ENCODE measurements at places on chromosomes 3 and 15.

DNA sequence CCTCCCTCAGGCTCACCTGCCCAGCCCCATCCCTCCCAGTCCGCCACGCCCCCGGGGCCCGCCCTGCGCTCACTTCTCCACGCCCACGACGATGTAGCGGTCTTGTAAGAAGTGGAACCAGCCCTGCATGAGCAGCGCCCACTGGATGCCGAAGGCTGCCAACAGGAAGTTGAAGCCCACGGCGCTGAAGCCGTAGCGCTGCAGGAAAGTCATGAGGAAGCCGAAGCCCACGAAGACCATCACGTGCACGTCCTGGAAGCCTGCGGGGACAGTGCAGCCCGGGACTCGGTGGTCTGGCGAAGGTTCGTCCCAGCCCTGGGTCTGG, 9.7 kb downstream of the RHCG start:
- peak; percentile 72 for DNase-seq

DNA sequence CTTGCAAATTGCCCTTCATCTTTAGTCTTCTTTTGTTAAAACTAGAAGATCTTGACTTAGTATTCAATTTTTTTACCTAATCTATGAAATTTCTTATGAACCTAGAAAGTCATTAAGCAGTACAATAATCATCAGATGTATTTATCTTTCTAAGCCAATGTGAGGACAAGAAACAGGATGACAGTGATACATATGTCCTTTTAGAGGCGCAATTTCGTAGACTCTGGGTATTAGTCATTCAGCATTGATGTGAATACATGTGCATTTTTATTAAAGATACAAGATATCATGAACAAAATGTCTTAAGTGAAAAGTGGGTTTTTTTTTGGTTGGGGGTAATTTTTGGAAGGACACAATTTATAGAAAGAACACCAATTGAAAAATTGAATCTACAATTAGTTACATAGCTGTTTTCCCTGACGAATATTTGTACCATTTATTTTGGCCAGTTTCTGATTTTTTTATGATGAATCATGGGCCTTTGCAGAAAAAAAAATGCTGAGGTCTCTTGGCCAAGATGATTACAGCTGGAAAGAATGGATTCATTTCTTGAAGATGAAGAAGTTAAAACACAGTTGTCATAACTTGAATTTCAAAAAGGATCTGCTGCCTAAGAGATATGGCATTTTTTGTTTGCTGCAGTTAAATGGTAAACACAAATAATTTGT, 48.9 kb upstream of the AGTR1 start:
- no peak for DNase-seq

DNA sequence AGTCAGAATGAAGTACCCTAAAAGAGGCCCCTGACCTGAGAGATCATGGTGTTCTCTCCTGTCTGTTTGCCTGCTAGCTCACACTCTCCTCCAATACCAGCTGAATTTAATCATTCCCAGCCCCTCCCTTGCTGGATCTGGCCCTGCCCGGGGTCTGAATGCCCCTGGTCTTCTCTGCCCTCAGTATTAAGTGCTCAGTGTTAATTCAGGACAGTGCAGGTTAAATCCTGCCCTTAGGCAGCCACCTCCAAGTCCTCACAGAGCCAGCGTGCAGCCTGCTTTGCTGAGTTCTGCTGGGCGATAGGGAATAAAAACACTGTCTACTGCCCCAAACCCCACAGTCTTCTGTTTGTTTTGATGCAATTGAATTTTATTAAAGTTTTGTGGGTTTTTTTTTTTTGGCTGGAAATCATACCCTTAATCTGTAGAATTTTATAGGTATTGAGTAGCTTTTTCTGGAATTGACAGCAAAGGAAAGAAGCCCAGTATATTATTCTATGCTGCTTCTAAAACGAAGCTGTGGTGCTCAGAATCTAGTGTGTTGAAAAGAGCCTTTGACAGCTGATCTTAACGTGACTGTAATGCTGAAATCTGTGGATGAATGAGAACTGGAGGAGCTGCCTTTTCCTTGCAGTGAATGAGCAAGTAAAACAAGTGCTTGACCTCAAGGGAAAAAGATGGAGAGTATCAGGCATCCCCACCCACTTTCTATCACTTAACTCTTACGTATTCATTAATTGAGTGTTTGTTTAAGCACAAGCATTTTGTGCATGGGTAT, 12.3 kb upstream of the BDH1 start:
- no peak for DNase-seq

DNA sequence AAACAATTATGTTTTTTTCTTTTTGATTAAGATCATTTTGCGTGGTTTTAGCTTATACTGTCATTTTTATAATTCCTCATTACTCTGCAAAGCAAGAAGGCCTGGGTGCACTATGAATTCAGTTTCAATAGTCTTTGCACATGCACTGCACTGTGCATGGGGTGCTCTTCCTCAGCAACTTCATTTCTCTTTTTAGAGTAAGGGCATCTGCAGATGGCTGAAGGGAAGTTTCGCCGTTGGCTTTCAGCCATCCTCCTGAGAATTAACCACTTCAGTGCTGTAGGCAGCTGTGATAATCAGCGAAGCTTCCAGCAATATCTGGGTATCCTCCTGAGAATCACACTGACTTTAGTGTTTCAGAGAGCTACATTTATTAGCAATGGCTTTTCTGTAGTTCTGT, 284.8 kb downstream of the GBE1 start:
- DNase-seq: no peak

DNA sequence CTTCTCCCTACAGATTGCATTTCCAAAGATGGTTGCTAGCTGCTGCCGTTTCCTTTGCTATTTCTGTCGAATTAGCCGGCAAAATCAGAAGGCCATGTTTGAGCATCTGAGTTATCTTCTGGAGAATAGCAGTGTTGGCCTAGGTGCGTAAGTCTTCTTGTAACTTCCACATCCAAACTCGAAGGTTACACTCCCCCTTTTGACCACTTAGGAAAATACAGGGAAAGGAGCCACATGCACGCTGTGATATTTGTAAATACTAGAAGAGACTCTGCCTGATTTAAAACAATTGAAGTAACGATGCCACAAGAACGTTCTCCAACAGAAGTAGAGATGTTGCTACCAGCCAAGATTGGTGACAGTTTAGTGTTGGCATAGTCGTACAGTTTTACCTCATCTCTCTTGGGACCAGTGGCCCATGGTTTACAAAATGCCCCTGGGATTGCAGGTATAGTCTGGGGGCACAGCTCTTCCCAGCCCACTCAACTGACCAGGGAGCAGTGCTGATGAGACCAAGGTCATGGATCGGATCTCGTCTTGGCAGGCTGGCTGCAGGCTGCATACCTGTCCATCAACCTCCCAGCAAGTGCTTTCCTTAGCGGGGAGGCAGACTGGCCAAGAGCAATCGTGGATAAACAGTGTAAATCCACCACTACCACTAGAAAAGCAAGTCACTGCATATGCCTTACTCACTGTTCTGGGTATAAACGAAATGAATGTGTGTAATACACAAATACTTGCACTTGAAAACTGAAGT, 268.4 kb upstream of the CHRM5 start:
- peak; percentile 17 for DNase-seq

GRCh38 chr3:37986479-37987314, 3.9 kb upstream of the VILL start:
- peak; percentile 56 for DNase-seq

DNA sequence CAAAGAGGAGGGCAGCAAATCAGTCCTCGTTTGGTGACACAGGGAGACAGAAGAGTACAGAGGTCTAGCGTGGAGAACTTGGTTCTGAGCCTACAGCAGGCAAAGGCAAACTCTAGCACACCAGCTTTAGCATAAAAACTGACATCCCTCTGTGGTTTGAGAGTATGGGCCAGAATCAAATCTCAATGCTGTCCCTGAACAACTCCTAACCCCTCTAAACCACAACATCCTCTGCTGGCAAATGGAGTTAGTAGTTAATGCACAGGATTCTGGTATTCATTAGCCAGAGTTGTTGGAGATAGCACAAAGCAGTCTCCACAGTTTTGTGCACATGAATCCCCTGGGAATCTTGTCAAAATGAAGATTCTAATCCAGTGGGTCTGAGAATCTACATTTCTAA, 315.8 kb downstream of the NTRK3 start:
- peak; percentile 59 for DNase-seq

DNA sequence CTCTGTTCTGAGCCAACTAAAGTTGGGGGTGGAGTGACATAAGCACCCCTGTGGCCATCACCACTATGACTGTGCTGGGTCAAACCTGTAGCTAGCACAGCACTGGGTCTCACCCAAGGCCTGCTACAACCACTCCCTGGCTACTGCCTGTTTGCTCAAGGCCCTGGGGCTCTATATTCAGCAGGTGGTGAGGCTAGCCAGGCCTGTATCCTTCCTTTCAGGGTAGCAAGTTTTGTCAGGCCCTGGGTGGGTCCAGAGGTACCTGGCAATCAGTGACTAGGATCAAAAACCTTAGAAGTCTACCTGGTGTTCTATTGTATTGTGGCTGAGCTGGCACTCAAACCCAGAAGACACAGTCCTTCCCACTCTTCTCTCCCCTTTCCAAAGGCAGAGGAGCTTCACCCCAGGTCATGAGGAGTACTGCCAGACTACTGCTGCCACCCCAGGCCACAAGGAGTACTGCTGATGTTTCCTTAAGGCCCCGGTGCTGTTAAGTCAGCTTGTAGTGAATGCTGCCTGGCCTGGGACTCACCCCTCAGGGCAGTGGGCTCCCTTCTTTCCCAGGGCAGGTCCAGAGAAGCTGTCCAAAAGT, 170.8 kb downstream of the IGSF11 start:
- no peak for DNase-seq

GRCh38 chr3:31562525-31562924, 29.8 kb downstream of the STT3B start:
- DNase-seq: peak; percentile 26

DNA sequence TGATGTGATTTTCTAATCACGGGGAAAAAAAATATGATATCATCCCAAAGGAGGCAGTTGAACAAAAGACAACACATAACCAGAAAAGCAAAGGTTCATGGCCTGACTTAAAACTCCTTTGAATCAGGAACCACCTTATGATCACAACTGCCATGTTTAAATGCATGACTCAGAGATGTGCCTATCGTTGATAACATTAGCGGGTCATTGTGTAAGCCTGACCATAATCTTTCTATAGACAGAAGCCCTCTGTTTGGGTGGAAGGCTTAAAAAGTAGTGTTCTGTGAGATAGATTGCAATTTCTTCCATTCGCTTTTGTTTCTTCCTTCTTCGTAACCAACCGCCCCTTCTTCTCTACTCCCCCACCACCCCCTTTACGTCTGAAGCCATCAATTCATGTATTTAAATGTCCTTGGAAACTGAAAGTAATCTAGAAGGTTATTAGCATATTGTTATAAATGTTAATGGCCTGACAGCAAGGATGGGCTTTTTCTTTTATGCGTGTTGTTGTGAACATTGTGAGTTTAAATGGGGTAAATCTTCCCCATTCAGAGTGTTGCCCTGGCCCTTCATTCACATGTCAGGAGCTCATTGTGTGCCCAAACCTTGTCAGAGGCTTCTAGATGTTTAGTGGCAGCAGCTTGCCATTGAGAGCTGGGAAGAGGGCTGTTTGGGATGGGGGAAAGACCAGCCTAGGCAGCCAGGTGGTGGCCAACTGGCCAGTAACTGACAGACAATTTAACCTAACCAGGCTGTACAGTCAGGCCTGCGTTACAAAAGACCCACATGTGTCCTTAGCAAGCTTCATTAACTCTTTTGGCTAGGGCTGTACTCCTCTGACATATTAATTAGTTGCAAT, 64.5 kb downstream of the EPHA3 start:
- no peak for DNase-seq

DNA sequence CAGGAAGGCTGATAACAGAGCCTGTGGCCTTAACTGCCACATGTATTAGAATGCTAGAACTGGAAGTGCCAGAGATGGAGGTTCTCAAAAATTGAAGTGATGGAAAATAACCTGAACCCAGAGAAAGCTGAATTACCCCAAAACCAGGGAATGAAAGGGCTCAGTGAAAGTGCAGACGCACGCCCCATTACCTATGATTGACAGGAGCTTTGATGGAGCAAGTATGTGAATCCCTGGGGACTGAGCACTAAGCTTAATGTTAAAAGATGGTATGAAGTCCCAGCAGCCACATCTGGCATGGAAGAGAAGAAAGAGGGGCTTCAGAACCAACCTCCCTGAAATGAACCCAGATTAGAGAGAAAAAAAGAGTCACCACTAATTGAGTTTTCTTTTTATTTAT, 118.4 kb upstream of the FHIT start:
- no peak for DNase-seq

- no peak for DNase-seq
Measured at GRCh38 chr15:81413851-81414250, 39.8 kb upstream of the TMC3 start.

- DNase-seq: no peak
Measured at GRCh38 chr3:102526865-102527264, 92.0 kb downstream of the ZPLD1 start.

GRCh38 chr3:170421111-170421641, 2.5 kb downstream of the CLDN11 start:
- no peak for DNase-seq

- no peak for DNase-seq
Measured at GRCh38 chr3:118754406-118755252, 280.0 kb downstream of the IGSF11 start.

DNA sequence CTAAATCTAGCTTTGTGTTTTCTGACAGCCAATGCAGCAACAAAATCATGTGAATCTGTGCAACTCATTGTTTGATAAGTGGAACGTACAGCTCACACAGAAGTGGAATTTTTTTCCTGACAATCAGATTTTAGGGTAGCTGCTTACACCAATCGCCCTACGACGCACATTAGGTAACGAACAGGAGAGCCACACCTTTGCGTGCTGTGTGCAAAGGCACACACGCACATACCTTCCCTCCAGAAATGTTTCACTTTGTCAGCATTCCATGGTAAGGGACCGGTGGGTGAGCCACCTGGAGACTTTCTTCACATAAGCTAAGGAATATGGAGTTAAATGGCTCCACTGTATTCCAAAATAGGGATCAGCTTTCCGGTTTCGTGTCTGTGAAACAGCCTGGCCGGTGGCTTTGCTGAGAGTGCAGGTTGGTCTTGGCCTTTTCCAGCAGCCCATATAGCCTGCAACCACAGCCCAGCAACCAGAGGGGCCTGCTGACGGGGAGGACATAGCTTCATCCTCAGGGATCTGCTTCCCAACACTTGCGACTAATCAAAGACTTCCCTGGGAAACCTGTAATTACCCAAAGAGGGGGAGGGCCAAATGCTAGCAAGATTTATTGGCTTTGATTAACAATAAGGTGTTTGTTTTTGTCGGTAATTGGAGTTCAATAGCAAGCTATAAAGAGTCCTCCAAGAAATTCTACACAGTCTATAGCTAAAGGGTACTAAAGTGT, 145.3 kb downstream of the ADAMTS17 start:
- no peak for DNase-seq

GRCh38 chr3:71725271-71725991, at the start of gene EIF4E3:
TSS of gene EIF4E3 (minus strand) at chr3:71725402. CDS start at chr3:71725367, 35 bp downstream.
- DNase-seq: peak; percentile 34

GRCh38 chr15:40928821-40929659, at the start of gene DLL4:
TSS of gene DLL4 (plus strand) at chr15:40929340. CDS start at chr15:40929669, 329 bp downstream.
- peak; percentile 56 for DNase-seq

GRCh38 chr3:69541711-69542088, 155.8 kb upstream of the FRMD4B start:
- peak; percentile 54 for DNase-seq

DNA sequence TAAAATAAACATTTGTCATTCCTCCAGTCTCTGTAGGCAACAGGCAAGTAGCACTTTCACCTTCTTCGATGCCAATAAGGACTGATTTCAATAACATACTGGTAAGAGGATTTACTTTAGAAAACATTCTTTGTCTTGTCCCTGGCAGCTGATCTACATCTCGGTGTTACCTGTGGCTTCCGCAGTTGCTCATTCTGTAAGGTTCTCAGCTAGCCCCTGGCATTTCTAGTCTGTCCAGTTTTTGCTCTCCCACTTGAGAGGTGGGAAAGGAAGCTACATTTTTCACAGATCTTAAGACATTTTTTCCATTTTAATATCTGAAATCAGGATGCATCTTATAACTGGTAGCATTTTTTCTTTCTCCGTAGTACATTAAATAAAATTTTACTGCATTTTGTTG, 19.7 kb upstream of the MAP6D1 start:
- no peak for DNase-seq

All from common myeloid progenitor, CD34-positive (primary cell).